ENCODE measurements at places on chromosomes 12 and 14.

GRCh38 chr14:103099081-103099732 lies 4.7 kb downstream of the EXOC3L4 start:
- no peak for DNase-seq

- DNase-seq: no peak
Measured at GRCh38 chr14:45715946-45716345, 462.9 kb upstream of the MIS18BP1 start.

GRCh38 chr12:19093218-19093617 lies 36.3 kb upstream of the PLEKHA5 start:
- no peak for DNase-seq

GRCh38 chr12:84814664-84815245 lies 97.8 kb downstream of the SLC6A15 start:
- DNase-seq: no peak

All from hindlimb muscle (tissue), 1 donor.